EH (cell line): ENCODE measurements at places on chromosomes 11 and 22.
A peak's percentile ranks its signal among the peaks of the same experiment; 100 is the strongest.

GRCh38 chr11:94732617-94733281, 35.4 kb upstream of the AMOTL1 start:
- peak; percentile 88 for DNase-seq

- no peak for DNase-seq
Observed at GRCh38 chr11:3929232-3929631, 73.8 kb downstream of the STIM1 start.

DNA sequence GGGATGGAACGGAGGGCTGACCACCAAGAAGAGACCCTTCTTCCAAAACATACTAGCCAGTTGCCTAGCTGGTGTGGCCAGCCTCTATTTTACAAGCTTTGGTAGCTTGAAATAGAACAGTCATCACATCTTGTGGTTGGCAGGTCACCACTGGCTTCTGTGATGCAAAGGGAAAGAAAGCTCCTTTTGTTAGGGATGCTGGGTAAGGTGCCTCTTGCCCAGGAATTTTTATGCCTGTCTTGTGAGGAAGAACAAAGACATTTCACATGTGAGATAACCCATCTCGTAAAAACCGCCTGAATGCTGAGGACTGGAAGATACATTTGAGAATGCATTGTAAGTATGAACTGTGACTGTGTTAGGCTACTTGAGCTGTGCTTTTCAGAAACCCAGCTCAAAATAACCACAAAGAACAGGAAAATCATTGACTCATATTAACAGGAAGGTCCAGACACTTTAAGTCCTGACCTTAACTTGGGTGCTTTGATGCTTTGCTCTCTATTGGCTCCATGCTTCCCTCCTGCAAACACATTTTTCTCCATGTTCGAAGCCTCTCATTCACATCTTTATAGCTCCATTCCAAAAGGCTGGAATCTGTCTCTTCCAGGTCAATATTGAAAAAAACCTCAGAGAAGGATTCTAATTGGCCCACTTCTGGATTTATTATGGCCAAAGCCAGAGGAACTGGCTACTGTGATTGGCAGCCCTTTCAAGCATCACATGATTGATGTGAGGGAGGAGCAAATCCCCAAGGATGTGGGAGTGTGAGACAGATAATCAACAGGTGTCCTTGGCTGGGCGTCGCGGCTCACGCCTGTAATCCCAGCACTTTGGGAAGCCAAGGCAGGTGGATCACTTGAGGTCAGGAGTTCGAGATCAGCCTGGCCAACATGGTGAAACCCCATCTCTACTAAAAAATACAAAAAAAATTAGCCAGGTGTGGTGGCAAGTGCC, 53.9 kb downstream of the MICAL2 start:
- peak; percentile 93 for DNase-seq

GRCh38 chr11:70066628-70067027, 11.5 kb upstream of the ANO1 start:
- DNase-seq: no peak

DNA sequence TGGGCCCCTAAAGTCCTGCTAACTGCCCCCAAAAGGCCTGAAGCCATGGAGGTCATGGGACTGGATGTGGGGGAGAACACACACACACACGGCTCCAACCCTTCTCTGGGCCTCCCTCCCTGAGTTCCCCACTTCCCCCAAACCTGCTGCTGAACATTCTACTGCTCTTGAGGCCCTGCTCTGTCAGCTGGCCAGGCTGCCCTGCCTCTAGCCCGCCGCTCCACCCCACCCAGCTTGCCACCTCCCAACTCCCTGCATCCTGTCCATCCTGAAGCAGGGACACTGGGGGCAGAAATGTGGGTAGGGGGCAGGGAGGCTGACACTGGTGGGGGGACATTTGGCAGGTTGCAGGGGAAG, 1.0 kb downstream of the KCNJ4 start:
- DNase-seq: no peak

DNA sequence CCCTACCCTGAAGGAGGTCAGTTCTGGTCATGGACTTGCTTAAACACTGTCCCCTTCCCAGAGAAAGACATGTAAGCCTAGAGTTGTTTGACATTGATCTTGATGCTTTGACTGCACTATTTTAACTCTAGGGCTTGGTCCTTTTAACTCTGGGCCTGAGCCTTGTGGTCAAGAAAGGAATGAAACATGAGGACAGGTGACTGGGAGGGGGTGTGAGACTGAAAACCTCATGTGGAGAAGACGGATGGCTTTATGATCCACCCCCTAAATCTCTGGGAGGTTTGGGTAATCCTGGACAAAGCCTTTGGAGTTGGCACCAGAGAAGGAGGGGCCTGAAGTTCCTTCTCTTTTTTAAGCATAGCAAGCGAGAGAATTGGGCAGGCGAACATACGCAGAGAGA, 17.5 kb downstream of the CHRDL2 start:
- no peak for DNase-seq

DNA sequence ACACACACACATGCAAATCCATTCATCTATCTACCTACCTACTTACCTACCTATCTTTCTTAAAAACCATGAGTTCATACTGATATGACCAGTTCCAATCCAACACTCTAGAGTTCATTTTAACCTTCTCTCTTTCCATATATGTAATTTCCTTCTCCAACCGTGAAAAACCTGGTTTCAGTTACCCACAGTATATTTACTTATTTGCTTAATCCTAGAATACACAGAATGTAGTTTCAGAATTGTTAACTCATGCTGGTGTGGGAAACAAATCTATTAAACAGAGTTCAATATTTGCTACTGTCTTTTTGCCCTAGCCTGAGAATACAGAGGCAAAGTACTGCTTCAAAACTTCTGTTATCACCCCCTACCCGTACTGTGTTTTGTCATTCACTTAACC, 101.3 kb downstream of the RRM1 start:
- DNase-seq: no peak

- DNase-seq: no peak
Observed at GRCh38 chr11:115678942-115679341, 174.7 kb upstream of the CADM1 start.

DNA sequence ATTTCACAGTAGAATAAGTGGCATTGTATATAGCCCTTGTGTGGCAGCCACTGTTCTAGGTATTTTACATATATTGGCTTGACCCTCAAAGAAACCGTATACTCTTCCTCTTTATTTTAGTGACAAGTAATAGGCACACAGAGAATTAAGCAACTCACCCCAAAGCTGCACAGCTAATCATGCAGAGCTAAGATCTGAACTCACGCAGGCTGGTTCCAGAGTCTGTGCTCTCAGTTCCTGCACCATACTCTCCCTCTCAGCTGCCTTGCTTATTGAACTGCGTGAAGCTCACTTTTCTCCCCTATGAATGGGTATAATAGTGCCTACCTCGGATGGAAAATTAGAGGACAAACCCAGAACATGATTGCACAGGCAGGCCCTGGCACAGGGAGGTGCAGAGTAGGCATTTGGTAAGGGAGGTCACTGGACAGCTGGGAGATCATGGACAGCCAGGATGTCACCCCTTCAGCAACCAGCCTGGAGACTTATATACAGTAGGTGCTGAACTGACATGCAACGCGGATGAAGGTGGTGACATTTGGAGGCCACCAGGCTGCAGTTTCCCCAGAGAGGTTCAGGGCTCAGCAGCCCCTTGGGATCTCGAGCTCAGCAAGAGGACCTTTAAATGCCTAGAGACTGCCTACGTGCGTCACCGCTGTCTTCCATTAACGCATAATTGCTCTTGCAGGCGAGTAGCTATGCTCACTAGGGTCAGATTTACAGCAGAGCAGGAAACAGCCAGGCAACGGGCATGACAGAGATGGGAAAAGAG, 78.4 kb upstream of the TP53I11 start:
- DNase-seq: no peak

DNA sequence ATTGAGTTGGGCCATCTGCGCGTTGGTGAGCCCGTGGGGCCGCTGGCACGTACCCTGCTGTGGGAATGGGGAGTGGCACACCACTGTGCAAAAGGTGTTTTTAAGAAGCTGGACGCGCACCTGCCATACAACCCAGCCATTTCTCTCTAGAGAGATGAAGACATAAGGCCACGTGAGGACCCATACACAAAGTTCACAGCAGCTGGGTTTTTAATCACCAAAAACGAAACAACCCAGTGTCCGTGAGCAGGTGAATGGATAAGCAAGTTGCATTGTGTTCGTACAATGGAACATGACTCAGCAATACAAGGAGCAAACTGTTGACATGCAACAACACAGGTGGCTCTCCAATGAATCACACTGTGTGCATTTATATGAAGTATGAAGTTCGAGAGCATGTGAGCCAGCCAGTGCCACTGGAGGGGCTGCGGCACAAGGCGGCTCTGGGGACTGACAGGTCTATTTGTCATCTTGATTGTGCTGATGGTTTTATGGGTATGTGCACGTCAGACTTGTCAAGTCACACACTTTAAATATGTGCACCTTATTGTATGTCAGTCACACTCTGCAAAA, 30.6 kb upstream of the PANX2 start:
- DNase-seq: no peak

DNA sequence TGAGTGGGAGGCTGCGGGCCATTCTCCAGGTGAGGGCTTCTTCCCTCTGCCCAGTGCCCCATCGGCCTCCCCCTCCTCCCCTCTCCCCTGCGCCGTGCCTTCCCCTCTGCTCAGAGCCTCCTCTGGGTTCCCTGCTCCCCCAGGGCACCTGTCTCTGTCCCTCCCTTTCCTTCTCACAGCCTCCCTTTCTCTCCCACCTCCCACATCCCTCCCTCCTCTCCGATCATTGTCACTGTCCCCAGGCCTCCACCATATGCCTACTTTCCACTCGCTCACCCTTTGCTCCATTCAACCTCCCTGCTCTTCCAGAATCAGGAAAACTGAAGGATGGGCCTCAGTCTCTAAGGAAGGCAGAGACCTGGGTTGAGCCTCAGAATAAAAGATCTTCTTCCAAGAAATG, 9.9 kb upstream of the APOBEC3H start:
- DNase-seq: no peak

- DNase-seq: no peak
Observed at GRCh38 chr22:23112472-23113012, 29.2 kb downstream of the RSPH14 start.
